ENCODE measurements at places on chromosomes 6 and 20. TPM values are rescaled to one million over a fixed set of nuclear protein-coding genes. Genes with fewer than 3 reads are reported as not detected.

Gene CGA
- not detected for total RNA-seq

Gene CFAP206
- total RNA-seq = 0.54 TPM

Gene ID1
- total RNA-seq = 85.2 TPM

Gene HLA-DRB5
- 0.82 TPM for total RNA-seq

Gene RFX6
- total RNA-seq = not detected

DNA sequence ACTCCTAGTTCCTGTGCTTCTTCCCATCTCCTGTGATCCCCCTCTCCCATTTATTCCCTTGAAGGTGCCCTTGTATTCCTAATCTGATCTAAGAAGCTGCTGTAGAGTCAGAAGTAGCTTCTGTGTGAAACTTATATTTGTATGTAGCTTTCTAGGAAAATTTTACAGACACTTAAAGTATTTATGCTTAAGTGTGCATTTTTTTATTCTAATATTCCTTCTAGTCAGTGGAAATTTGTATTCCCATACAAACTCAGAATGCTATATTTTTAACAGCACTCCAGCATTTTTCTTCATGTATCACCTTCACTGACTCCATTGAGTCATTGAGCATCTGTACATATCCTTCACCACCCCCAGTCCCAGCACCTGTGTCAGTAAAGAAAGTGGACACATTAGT is 12.7 kb downstream of the ZKSCAN8 start:
- DNase-seq = no peak

- no peak for DNase-seq
Observed at GRCh38 chr6:149492798-149493343, 8.1 kb upstream of the ZC3H12D start.

DNA sequence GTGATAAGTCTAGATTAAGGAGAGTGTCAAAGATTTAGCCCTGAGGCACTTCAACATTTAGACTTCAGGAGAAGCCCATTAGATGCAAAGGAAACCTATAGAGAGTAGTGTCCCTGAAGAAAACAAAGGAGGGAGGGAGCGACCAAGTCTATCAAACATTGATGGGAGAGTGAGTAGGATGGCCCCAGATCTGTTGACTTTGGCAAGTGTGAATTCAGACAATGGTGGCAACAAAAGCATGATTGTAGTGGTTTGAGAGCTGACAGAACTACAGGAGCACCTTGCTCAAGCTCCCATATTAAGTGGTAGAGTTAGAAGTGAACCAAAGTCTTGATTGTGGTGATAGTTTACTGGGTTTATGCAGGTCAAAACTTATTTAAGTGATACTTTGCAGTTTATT is 979 bp upstream of the ABCF1 start:
- no peak for DNase-seq

DNA sequence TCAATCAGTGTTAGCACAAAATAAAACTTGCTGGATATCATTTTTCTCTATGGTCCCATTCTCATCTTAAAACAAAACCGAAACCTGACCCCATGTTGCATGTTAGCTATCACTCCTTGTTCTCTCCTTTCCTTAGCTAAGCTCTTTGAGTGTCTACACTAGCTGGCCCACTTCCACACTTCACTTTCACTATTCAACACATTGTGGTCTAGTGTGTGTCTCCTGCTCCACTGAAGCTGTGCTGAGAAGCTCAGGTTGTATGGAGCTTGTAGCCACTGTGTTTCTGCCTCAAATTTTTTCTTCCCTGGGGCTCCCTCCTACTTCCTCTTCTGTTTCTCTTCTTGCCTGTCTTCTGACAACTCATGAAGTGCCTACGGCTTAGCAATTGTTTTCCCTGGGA is 223.0 kb downstream of the NKAIN2 start:
- DNase-seq = no peak

DNA sequence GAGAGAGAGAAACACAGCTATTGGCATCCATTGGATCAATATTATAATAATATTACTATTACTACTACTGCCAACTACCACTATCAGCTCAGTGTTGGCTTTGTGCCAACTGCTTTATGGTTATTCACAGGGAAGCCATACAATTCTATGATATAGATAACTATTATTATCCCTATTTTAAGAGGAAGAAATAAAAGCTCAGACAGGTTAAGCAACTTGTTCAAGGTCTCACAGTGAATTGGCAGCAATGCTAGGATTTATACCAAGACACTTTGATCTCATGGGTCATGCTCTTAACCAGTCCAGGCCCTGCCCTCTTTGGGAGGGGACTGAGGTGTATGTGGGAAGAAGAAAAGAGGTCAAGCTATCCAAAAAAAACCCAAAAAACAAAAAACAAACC is 82.0 kb upstream of the TRAF3IP2 start:
- no peak for DNase-seq

GRCh38 chr6:99711302-99711701 is 104.7 kb downstream of the PRDM13 start:
- DNase-seq = no peak

DNA sequence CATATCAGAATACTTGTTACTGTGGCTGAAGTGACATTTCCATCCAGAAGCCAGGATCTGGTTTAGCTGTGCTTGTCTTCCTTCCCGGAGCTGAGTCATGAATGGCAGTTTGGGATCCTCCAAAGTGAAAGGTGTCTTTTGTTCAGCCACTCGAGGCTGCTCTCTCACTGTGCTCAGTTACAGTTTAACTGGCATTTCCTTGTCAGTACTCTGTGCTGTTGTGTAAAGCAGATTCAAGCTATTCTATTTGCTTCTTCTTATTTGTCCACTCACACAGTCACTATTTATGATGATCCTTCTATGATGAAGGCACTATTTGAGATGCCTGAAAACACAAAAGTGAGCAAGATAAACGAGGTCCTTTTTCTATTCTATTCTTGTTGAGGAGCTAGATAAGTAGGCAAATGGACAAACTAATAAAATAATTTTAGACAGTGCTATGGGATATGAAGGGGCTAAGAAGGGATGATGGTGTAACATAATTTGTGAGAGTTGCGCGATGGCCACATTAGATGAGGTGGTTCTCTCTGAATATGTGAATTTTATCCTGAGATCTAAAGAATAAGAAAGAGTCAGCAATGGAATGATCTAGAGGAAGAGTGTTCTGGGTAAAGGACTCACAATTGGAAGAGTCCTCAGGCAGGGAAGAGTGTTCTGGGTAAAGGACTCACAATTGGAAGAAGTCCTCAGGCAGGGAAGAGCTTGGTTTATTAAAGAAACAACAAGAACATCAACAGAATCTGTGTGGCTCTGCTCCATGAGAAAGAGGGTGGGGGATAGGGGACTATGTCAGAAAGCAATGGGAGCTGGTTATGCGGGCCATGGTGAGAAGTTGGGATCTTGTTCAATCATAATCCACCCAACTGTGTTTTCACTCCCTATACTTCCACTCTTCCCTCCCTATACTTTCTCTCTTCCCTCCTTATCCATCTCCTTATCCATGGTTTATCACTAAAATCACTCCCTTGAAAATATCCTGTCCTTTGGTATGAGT is 40.1 kb downstream of the CYP24A1 start:
- no peak for DNase-seq

GRCh38 chr6:55034752-55035151 is 139.6 kb upstream of the HCRTR2 start:
- DNase-seq = no peak

DNA sequence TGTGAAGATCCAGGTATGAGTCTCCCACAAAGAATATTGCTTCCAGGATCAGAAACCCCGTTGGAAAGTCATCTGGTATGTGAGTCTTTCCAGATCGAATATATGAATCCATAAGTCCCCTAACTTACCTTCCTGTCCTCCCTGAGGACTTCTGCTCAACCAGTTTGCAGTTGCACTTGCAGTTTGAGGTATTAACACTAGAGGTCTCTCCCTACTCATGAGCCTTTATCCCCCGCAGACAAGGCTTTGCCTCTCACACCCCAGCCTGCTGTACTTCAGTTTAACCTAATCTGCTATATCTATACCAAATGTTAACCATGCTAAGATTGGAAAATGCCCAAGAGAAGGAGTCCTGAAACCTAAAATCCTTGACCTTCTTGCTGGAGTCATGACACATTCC is 135.3 kb upstream of the DEFB112 start:
- peak; percentile 28 for DNase-seq

DNA sequence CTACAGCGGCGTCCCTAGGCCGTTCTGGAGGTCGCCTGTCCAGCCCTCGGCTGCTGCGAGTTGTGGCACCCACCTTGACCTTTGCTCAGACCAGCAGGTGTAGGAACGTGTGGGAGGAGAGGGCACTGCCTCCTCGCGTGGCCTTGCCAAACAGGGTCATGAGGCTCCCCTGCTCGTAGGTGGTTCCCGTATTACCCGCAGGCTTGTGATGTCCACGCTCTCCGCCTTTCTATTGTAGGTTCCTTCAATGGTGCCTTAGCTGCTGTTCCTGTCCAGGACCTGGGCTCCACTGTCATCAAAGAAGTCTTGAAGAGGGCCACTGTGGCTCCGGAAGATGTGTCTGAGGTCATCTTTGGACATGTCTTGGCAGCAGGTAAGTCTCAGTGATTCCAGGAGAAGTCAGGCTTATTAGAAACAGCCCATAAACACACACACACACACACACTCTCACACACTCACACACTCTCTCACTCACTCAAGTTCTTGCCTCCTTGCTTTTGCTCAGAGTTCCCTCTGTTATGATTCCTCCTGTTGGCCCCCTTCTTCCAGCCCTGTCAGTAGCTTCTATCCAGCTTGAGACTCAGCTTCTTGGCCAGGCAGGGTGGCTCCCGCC is 942 bp downstream of the ACAT2 start:
- no peak for DNase-seq

DNA sequence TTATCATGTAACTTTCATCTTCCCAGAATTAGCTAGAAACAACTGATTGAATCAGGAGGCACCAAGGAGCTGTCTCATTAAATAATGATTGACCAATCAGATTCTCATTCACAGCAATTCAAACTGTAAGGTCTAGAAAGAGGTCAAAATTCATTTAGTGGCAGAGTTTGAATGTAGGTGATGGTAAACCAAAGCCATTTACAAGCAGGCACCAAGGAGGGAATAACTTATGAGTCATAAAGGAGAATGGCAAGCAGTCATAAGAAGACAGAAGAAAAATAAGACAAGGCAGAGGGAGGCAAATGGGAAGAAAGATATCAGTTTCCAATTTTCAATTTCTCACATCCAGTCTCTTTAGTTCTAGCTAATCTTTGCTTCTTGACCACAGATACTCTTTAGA is 52.9 kb upstream of the DEFB112 start:
- DNase-seq = no peak

GRCh38 chr6:106981926-106982325 is 7.4 kb upstream of the CD24 start:
- DNase-seq = no peak

All from endothelial cell (in vitro differentiated cells).